Stomach (tissue), 19 donors: ENCODE measurements at places on chromosomes 16 and 17. TPM values are rescaled to one million over a fixed set of nuclear protein-coding genes. Genes with fewer than 3 reads are reported as not detected.

Gene WDR90
- 27.2 TPM for total RNA-seq

Gene TRPV3
- total RNA-seq: 1.2 TPM

Gene PRR11
- total RNA-seq: not detected

GRCh38 chr16:73231379-73231778 is 183.5 kb upstream of the ZFHX3 start:
- no peaks in the 10 kb centered on the region for H3K27me3 ChIP-seq
- H3K4me3 ChIP-seq: no peak overlapping the region
- H3K4me1 ChIP-seq: no peaks in the 10 kb centered on the region
- H3K36me3 ChIP-seq: no peaks in the 10 kb centered on the region

DNA sequence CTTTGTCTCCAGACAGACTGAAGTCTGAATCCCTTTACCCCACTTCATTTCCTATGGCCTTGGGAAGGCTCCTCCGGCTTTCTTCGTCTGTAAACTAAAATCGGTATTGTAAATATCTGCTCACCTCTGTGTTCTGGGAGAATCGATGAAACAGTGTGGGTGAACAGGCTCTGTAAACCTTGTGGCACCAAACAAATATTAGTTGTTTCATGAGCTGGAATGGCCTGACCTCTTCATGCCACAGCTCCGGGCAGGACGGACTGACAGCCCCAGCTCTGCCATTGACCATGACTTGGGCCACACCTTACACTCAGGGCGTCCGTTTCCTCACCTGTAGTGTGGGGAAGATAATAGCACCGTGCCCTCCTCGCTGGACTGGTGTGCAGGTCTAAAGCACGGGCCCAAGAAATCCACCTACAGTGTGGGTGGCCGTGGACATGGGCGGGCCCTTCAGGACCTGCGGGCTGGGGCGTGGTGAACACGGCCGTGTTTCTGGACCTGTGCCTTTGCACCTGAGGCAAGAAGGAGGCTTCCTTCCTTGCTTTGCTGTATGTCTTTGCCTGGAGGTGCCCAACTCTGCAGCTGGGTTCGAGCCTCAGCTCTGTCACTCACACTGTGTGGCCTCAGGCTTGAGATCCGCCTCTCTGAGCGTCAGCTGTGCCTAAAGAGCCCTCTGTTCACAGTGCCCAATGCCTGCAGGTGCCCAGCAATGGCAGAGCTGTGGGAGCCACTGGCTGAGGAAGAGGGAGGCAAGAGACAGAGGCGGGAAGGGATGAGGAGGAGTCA is 6.1 kb upstream of the OSGIN1 start:
- H3K36me3 ChIP-seq: no peaks in the 10 kb centered on the region
- no peaks in the 10 kb centered on the region for H3K4me1 ChIP-seq
- H3K27ac ChIP-seq: no peak overlapping the region

GRCh38 chr17:37079735-37080134 is 131.0 kb downstream of the AATF start:
- no peak overlapping the region for H3K27ac ChIP-seq
- no peak for DNase-seq
- H3K4me3 ChIP-seq: no peak overlapping the region
- no peaks in the 10 kb centered on the region for H3K27me3 ChIP-seq

- peaks cover 18% of the 10 kb centered on the region for H3K4me1 ChIP-seq
- no peaks in the 10 kb centered on the region for H3K27me3 ChIP-seq
- DNase-seq: no peak
- H3K27ac ChIP-seq: no peak overlapping the region
- H3K36me3 ChIP-seq: peaks cover 80% of the 10 kb centered on the region
- H3K4me3 ChIP-seq: no peak overlapping the region
Observed at GRCh38 chr17:4551141-4551540, 4.0 kb downstream of the MYBBP1A start.

DNA sequence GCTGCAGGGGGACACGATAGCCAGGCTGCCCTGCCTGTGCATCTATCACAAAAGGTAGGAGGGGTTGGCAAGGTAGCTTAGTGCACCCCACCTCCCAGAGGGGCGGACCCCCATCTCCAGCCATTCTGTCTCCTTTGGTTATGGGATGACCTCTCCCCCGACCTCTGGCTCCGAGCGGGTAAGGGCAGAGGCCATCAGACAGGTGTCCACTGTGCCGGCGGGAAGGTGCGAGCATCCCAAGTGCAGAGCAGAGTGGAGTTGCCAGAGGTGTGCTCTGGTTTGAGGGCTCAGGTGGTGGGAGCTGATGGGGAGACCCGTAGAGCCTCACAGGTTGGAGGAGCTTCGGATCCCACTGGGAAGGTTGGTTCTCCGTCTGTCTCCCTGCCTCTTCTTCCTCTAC is 11.7 kb downstream of the LDHD start:
- H3K27ac ChIP-seq: peak overlapping the region; percentile 85
- no peak overlapping the region for H3K4me3 ChIP-seq
- DNase-seq: no peak
- H3K36me3 ChIP-seq: peaks cover 2% of the 10 kb centered on the region

- no peak overlapping the region for H3K27ac ChIP-seq
- no peak overlapping the region for H3K4me3 ChIP-seq
- peaks cover 88% of the 10 kb centered on the region for H3K36me3 ChIP-seq
- DNase-seq: no peak
Observed at GRCh38 chr17:80387071-80387470, 27.9 kb upstream of the ENDOV start.
